ENCODE measurements at places on chromosomes 13 and 19.

- DNase-seq = no peak
These were observed 52.0 kb downstream of the DNAJC3 start for GRCh38 chr13:95728957-95729356.

DNA sequence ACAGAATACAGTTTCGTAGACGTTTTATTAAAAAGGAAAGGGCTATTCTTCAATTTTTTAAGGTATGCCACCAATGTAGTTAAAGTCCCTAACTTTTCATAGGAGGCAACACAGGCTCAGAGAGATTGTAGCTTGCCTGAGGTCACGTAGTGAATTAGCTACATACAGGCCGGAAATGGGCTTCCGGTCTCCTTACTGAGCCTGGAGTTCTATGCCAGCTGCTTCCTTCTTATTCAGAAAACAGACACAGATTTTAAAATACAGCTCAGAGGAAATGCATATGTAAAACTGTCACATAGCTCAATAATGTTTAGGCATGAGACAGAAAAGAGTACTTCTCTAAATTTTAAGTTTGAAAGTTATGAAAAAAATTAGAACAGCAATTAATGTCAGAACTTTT, 85.4 kb upstream of the TUBA3C start:
- no peak for DNase-seq

DNA sequence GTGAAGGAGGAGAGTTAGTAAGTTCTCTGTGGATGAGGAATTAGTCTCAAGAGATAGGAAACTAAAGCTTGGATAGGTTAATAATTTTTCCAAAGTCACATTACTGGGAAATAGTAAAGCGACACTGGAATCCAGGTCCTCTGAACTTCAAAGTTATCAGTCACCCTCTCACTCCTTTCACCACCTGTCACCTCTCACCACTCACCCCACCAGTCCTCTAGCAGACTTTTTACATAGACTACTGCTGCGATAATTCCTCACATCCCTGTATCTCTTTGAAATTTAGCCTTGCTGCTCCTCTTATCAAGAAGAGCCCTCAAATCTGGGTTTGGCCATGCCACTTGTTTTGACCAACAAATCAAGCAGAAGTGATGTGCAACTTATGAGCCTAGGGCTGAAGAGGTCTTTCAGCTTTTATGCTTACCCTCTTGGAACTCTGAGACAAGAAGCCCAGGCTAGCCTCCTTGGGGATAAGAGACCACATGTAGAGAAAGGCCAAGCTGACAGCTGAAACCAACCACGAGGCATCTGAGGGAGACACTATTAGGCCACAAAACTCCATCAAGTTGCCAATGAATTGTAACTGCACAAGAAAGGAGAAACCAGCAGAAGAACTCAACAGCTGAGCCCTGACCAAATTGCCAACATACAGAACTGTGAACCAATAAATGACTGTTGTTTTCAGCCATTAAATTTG, 41.2 kb downstream of the STARD13 start:
- DNase-seq = no peak

DNA sequence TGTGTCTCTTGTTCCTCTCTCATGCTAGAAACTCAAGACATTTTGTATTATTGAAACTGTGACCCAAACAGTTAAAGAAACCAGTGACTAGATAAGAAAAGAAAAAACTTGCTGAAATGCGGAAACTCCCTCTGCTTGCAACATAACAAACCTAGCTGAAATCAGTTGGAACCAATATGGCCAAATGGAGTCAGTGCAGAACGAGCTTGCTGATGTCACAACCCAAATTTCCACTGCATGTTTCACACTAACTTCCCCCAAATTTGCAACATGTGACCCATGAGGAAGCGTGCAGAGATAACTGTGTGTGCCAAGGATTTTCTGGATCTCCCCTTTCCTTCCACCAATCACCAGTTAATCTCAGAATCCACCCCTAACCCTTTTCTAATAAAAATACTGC, 208.0 kb downstream of the DLEU7 start:
- no peak for DNase-seq

DNA sequence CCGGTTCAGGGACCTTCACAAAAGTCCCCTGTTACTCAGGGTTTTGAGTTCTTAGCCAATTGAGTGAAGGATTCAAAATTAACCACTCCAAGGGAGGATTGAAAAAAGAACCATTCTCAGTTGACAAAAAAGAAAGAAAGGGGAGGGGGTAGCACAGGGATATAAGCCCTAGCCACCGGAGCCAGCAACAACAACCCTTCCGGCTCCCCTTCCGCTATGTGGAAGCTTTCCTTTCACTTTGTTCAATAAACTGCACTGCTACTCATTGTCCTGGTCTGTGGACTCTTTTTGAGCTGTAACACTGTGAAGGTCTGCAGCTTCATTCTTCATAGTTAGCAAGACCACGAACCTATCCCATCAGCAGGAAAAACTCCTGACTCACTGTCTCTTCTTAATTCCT, 1488.1 kb upstream of the PRR20A start:
- DNase-seq = no peak

GRCh38 chr13:109665781-109666249, 120.6 kb downstream of the IRS2 start:
- DNase-seq = no peak

DNA sequence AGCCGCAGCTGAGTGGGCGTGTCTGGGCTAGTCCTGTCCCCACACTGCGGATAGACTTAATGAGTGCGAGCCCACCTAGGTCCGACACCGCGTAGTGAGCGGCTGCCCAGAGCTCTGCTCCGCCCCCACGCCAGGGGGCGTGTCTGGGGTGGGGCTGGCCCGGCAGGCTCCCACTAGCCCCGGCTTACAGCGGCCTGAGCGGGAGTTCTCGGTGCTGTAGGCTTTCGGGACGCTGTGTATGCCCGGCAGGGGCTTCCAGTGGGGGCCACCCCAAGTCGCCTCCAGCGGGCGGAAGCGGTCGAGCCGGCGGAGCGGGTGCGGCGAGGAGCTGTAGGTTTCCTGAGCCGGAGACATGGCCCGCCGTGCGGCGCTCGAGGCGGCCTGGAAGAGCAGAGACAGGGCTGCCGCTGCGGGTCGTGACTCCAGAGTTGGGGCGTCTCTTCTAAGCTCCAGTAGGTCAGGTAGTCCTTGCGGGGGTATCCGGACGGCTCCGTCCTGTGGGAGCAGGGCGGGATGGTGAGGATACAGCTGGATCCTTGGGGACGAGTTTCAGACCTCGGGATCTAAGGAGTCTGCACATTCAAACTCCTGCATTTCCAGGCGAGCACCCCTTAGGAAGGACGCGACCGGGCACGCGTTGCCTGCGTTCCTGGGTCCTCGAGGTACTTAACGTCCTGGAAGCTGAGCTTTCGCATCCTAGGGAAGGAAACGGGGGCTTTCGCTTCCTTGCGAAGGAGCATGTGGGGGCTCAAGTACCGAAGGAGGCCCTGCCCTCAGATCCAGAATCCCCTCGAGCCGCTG, 1.2 kb downstream of the CGB7 start:
- DNase-seq = no peak

DNA sequence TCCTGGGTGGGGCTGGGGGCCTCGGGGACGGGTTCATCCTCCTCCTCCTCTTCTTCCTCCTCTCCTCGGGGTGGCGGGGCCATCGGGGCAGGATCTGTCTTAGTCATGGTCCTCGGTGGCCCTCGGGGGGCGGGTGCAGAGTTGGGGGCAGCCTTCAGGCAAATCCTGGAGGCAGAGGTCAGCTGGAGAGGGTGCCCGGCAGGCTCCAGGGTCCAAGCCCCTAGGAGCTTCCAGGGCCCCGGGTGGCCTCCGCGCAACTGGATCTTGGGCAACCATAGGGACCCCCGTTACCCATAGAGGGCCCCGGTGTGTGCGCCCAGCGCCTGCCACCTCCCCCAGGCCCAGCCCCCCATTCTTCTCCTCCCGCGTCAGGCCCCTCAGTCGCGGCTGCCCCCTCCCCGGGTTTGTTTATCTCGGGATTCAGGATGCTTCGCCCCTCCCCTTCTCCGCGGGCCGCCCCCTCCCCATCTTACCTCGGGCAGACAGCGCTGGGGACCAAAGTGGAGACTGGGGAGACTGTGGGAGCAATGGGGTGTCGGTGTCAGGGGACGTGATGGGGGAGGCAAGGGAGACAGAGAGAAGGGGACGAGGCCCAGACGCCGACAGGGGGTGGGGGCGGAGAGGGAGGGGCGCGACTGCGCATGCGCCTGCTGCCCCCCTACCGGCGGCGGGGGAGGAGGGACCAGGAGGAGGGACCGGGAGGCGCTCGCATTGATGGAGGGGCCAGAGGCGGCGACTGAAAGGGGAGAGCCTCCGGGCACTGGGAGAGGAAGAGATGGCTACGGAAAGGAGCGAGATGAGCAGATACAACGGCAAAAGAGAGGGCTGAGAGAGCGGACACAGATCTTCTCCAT, at the start of gene CLIP3:
CLIP3 (minus strand) TSS at position 623 of the 854 bp plus-strand sequence; CDS start at position 107, 516 bp downstream.
- DNase-seq = peak; percentile 50

DNA sequence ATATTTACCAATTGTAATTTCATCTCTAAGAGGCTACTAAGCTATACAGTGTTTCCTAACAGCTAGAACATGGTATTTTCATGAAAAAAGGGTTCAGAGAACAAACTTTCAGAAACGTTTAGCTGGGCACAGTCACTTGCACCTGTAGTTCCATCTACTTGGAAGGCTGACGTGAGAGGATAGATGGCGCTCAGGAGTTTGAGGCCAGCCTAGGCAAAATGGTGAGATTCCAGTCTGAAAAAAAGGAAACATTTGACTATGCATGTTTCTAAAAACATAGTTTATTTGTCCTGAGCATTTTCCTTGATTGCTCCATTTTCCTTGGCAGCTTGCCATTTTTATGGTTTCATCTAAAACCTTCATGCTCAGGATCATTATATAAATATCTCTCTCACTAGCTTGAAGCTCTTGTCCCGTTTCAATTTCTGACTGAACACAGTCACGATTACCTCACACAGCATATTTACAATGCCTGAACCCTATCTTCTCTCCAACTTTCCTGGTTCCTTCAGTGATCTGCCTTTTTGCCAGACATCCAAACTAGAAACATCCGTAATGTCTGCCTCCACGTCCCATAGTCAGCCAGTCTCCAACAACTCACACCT, 200.8 kb downstream of the RGCC start:
- peak; percentile 38 for DNase-seq

DNA sequence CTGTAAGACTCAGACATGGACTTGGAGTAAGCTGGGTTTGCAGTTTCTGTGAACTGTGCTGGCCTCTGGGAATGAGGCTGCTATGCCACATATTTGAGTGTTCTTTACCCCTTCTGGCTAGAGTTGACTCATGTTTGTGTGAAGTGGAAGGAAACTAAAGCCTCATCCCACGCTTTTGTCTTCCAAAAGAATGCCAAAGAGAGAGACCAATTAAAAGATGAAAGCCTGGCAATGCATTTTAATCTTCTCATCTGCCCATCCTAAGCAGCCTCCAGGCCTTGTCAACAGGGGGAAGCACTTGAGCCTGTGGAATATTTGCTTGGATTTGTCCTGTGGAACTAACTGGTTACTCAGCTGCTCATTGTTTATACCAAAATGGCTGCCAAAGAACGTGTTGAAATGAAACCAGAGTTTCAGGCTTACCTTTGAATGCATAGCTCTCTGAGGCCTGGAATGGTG, 49.1 kb downstream of the LMO7 start:
- peak; percentile 36 for DNase-seq

- DNase-seq = peak; percentile 9
These were observed at the start of gene ZFP28 for GRCh38 chr19:56538761-56539263. Gene ZFP28 (plus strand): TSS chr19:56538948. CDS start chr19:56539019, 71 bp downstream.

- DNase-seq = peak; percentile 41
These were observed 50.0 kb upstream of the POSTN start for GRCh38 chr13:37648609-37649008.

DNA sequence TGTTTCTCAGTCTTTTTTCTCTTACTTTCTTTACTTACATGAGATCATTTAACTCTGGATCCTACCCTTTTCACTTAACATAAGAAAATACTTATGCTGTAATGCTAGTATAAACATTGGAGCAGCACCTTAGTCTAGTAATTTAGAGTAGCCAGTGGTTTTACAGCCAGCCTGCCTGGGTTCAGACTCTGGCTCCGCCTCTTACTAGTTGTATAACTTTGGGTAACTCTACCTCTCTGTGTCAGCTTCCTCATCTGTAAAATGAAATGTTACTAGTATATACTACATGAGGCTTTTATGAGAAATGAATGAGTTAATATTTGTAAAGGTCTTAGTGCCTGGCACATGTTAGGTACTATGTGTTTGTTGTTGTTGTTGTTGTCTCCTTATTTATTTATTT, 5.6 kb downstream of the CDADC1 start:
- no peak for DNase-seq

GRCh38 chr19:4660181-4660791, 9.9 kb downstream of the MYDGF start:
- no peak for DNase-seq

GRCh38 chr19:3034656-3035541, 5.8 kb upstream of the TLE2 start:
- DNase-seq = peak; percentile 15

- DNase-seq = no peak
These were observed 1.9 kb upstream of the MYCBP2 start for GRCh38 chr13:77328819-77329132.

DNA sequence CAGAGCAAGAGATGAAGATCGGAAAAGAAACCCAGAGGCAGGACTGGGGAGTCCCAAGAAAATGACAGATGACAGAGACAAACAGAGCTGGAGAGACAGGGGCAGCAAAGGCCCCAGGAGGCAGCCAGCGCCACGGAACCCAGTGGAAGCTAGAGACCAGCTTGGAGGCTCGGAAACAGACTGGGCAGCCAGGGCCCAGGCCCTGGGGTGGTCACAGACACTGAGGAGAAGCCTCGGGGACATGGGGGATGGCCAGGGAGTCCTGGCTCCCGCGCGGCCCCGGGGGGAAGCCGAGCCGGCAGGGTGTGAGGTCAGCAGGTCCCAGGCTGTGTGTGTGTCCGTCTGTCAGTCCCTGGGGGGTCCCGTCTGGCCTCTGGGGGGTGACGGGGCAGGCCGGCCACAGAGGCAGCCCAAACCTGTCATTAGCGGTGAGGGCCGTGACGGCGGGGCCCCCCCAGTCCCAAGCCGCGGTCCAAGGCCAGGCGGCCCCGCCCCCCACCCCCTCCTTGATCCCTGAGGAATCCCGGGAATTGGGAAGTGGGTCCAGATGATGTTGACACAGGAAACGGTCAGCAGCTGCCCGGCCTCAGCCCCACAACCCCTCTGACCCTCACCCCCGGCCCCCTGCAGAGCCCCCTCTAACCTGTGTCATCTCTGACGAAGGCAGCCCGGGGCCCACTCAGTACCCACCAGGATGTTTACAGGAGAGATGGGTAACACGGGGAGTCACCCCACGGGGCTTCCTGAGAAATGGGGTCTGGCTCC, 2.5 kb upstream of the TMEM190 start:
- DNase-seq = no peak

GRCh38 chr19:48121909-48122371, 11.3 kb upstream of the PLA2G4C start:
- no peak for DNase-seq

DNA sequence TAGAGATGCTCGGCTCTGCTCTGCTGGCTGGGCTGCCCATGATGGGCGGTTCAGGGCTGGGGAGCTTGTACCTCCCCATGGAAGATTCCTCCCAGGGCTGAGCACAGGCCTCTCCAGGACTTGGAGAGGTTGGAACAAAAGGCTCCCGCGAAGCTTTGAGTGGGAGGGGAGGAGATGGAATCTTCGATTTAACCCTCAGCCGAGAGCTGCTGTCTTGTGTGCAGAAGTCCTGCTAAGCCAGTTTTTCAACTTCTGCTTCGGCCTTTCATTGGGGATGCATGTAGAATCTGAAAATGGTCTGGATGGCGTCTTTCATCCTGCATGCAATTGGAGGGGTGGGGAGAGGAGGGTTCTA, 163.3 kb downstream of the KDM4B start:
- no peak for DNase-seq
